Hematopoietic multipotent progenitor cell treated with erythropoietin and hydrocortisone succinate and interleukin-3 and kit ligand, for 17 days (in vitro differentiated cells): ENCODE measurements at places on chromosomes 1 and 21.

- no peak for DNase-seq
These were observed 455.9 kb downstream of the PLPP3 start for GRCh38 chr1:56123421-56123820.

- no peak for DNase-seq
These were observed at the start of gene AGMAT for GRCh38 chr1:15584489-15585363. Gene AGMAT (minus strand): TSS chr1:15585051. CDS start chr1:15584967, 84 bp downstream.

DNA sequence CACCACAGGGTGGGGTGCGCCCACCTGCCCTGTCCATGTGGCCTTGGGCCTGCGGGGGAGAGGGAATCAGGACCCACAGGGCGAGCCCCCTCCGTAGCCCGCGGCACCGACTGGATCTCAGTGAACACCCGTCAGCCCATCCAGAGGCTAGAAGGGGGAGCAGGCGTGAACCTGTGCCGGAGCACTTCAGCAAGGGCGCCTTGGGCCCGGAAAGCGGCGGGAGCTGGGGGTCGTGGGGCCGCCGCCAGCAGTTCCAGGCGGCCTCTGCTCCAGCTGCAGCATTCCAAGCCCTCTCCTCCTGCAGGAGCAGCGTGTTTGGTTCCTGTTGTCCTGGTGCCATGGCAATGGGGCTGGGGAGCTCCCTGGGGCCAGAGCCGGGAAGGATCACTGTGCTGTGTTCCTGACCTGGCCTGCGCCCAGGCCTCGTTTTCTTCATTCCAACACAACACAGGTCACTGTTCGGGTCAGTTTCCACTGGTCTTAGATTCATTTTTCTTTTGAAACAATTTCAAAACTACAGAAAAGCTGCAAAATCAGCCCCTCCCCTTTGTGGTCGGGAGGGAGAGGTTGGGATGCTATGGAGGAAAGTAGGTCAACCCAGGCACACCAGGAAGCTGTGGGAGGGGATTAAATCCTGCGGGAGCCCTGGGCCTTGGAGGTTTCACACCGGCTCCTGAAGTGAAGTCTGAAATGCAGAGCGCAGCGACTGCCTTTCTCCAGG, 18.8 kb downstream of the SLX9 start:
- no peak for DNase-seq

DNA sequence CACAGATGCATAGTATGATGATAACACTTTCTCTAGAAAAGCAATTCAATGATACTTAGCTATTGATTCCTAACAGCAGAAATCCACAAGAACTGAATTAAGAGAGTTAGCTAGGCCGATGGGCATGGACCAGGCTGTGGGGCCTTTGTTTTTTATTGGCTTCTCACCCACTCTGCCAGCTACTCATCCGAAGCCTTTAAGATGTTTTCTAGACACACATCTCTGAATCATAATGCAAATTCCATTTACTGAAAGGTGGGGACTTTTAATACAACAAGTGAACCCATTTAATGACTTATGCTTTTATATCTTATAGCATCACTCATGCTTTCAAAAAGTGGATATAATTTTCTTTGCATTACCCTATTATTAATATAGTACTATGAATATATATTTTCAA, 170.2 kb downstream of the RUNX1 start:
- DNase-seq = no peak

DNA sequence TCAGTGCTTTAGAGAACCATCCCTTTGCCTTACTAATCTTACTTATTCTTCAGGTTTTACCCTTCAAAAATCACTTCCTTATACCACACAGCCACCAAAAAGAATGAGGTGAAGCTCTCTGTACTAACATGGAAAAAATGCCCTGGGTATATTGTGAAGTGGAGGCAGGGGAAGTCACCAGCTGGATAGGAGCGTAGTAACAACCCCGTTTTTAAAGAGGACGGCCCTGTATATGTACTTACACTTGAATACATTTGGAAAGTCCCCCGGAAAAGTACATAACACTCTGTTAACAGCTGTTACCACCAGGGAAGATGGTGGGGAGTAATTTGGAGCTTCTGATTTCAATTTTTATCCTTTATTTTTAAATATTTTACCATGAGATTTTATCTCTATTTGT, 28.2 kb upstream of the KHDRBS1 start:
- no peak for DNase-seq

DNA sequence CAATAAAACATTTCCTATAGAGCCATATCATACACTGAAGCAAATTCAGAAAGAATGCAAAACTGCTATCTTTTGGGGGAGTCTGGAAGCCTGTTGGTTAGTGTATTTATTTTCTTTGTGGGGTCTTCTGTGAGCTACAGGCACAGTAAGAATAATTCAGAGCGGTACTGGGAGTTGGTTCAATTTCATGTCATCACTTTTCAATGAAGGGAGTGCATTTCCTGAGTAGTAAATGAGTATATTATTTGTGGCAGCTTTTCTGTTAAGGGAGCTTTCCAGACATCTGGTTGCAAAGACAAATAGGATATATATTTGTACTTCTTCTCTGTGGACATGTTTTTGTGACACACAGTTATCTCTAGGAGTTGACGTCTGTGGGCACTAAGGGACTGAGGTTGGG, 130.6 kb downstream of the HUNK start:
- no peak for DNase-seq
